ENCODE measurements at places on chromosomes 1 and 21. TPM values are rescaled to one million over a fixed set of nuclear protein-coding genes. Genes with fewer than 3 reads are reported as not detected.

CD1B gene
- not detected for polyA plus RNA-seq

- peaks cover 7% of the 10 kb centered on the region for H3K4me1 ChIP-seq
- no peak overlapping the region for H3K4me3 ChIP-seq
- no peaks in the 10 kb centered on the region for H3K27me3 ChIP-seq
- DNase-seq: no peak
Observed at GRCh38 chr21:46060596-46061061, 37.3 kb upstream of the COL6A2 start.

DNA sequence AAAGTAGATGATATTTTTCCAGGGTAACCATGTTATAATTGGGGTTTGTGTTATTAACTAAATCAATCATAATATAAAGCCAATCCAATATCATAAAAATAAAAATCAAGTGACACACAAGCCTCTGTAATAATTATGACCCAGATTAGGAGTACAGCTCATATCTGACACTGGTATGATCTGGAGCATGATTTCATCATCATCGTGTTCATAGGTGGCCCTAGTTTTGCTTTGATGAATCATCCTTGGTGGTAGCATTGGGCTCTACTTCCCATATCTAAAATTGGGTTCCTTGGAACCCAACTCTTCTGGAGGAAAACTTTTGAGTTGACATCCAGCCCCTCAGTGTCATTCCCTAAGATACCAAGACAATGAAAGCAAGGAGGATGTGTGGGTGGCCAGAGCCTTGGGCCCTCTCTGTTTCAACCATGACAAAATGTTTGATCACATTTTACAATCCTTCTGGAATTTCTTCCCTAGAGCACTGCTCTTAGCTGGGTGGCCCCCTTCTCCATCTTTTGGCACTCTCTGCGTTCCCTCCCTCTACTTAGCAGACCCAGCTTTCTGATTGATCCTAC, 37.0 kb upstream of the ENAH start:
- no peaks in the 10 kb centered on the region for H3K36me3 ChIP-seq
- no peak overlapping the region for H3K27ac ChIP-seq
- no peaks in the 10 kb centered on the region for H3K27me3 ChIP-seq
- H3K4me1 ChIP-seq: no peaks in the 10 kb centered on the region
- no peak for DNase-seq
- H3K4me3 ChIP-seq: no peak overlapping the region

GRCh38 chr1:150236614-150237100, 745 bp upstream of the ANP32E start:
- DNase-seq: no peak
- H3K27ac ChIP-seq: peak overlapping the region; percentile 59
- no peaks in the 10 kb centered on the region for H3K27me3 ChIP-seq
- H3K4me1 ChIP-seq: no peaks in the 10 kb centered on the region
- H3K36me3 ChIP-seq: no peaks in the 10 kb centered on the region

- H3K4me1 ChIP-seq: peaks cover 12% of the 10 kb centered on the region
- no peak for DNase-seq
- H3K36me3 ChIP-seq: no peaks in the 10 kb centered on the region
- no peak overlapping the region for H3K4me3 ChIP-seq
- H3K27ac ChIP-seq: no peak overlapping the region
Observed at GRCh38 chr1:101452825-101453224, 216.0 kb downstream of the S1PR1 start.

- H3K4me1 ChIP-seq: no peaks in the 10 kb centered on the region
- no peak overlapping the region for H3K27ac ChIP-seq
- no peak overlapping the region for H3K4me3 ChIP-seq
- DNase-seq: no peak
- no peaks in the 10 kb centered on the region for H3K27me3 ChIP-seq
- no peaks in the 10 kb centered on the region for H3K36me3 ChIP-seq
Observed at GRCh38 chr1:117592155-117592554, 13.7 kb upstream of the TENT5C start.

- DNase-seq: no peak
- no peaks in the 10 kb centered on the region for H3K4me1 ChIP-seq
- H3K4me3 ChIP-seq: no peak overlapping the region
- no peaks in the 10 kb centered on the region for H3K27me3 ChIP-seq
- H3K27ac ChIP-seq: no peak overlapping the region
- peaks cover 6% of the 10 kb centered on the region for H3K36me3 ChIP-seq
Observed at GRCh38 chr1:217614200-217614712, 16.6 kb downstream of the GPATCH2 start.

GRCh38 chr1:23401313-23401712, 23.2 kb downstream of the TCEA3 start:
- no peak for DNase-seq
- no peaks in the 10 kb centered on the region for H3K27me3 ChIP-seq
- H3K36me3 ChIP-seq: peaks cover 55% of the 10 kb centered on the region
- peaks cover 9% of the 10 kb centered on the region for H3K4me1 ChIP-seq

Measured in naive thymus-derived CD4-positive, alpha-beta T cell (primary cell).